Naive thymus-derived CD4-positive, alpha-beta T cell (primary cell): ENCODE measurements at places on chromosomes 11 and 22. TPM values are rescaled to one million over a fixed set of nuclear protein-coding genes. Genes with fewer than 3 reads are reported as not detected.

The PKNOX2 gene
- not detected for total RNA-seq

The C22orf31 gene
- total RNA-seq = not detected

The KCTD21 gene
- 6.5 TPM for total RNA-seq

The PTPRJ gene
- 53.9 TPM for total RNA-seq

The OR5A1 gene
- not detected in 2 replicates for total RNA-seq

The APOBEC3H gene
- 0.29 TPM for total RNA-seq

The B3GAT3 gene
- total RNA-seq = 55.8 TPM

The OR52I2 gene
- total RNA-seq = not detected in 2 replicates

The JHY gene
- 4.1 TPM for total RNA-seq

The NCR3LG1 gene
- 2.7 TPM for total RNA-seq

The UPK3A gene
- total RNA-seq = not detected

The MS4A14 gene
- total RNA-seq = 0.37 TPM

The RASD2 gene
- not detected for total RNA-seq

The MMP27 gene
- not detected for total RNA-seq

The RIN1 gene
- total RNA-seq = 1.4 and 2.3 TPM in 2 replicates

The TRIM6 gene
- not detected for total RNA-seq

The CYTH4 gene
- total RNA-seq = 224 TPM

The MISFA gene
- not detected for total RNA-seq

The GVQW3 gene
- 3.6 TPM for total RNA-seq

The PAX6 gene
- total RNA-seq = not detected

The TUG1 gene
- 97.2 TPM for total RNA-seq

The GPHA2 gene
- not detected in 2 replicates for total RNA-seq

The PTGDR2 gene
- total RNA-seq = 4.5 TPM

The KRTAP5-11 gene
- not detected for total RNA-seq

The MMP13 gene
- total RNA-seq = not detected

The TSKU gene
- total RNA-seq = not detected

The TOP3B gene
- 49.5 TPM for total RNA-seq

The DGAT2 gene
- total RNA-seq = 1.4 TPM

The IL18 gene
- 0.32 TPM for total RNA-seq

The TTC28 gene
- total RNA-seq = 4.2 TPM

The GPR83 gene
- not detected for total RNA-seq

The PRAME gene
- not detected for total RNA-seq

The MED19 gene
- total RNA-seq = 15.6 TPM

The HTR3A gene
- total RNA-seq = not detected in 2 replicates

The CASP5 gene
- total RNA-seq = 0.20 TPM in 1 of 2 replicates, not detected in the other

The KCNK4 gene
- total RNA-seq = not detected

The OR52N4 gene
- 2.4 TPM for total RNA-seq

The OR8H2 gene
- total RNA-seq = not detected

The SPDYC gene
- not detected for total RNA-seq

The KCNQ1OT1 gene
- total RNA-seq = 0.19 TPM

The OPCML gene
- total RNA-seq = not detected in 2 replicates

The CD6 gene
- total RNA-seq = 653 TPM

The C11orf42 gene
- not detected for total RNA-seq

The CNTN5 gene
- not detected for total RNA-seq

The MOV10L1 gene
- not detected in 2 replicates for total RNA-seq

The ARHGAP8 gene
- 2.3 TPM for total RNA-seq

The SCGB2A2 gene
- total RNA-seq = not detected

The IGSF9B gene
- total RNA-seq = 142 and 155 TPM in 2 replicates

The POU2AF3 gene
- total RNA-seq = not detected

The MUC5AC gene
- total RNA-seq = not detected

The FIBIN gene
- total RNA-seq = not detected

The KRTAP5-8 gene
- total RNA-seq = not detected

The PGM2L1 gene
- total RNA-seq = 10.3 TPM

The SMC1B gene
- 0.70 and 0.79 TPM in 2 replicates for total RNA-seq

The FOXRED2 gene
- total RNA-seq = 3.0 TPM

The YWHAH gene
- total RNA-seq = 16.1 TPM
